ENCODE measurements at places on chromosomes 5 and 9. TPM values are rescaled to one million over a fixed set of nuclear protein-coding genes. Genes with fewer than 3 reads are reported as not detected.

- no peak for ATAC-seq
These were observed 30.2 kb upstream of the FUBP3 start for GRCh38 chr9:130549093-130549735.

- ATAC-seq, result no peak
These were observed 99.9 kb upstream of the TLE4 start for GRCh38 chr9:79471580-79472543.

- ATAC-seq, result peak; percentile 57
These were observed 5.6 kb upstream of the ABLIM3 start for GRCh38 chr5:149135536-149136201.

GRCh38 chr9:14103115-14103514 lies 210.8 kb downstream of the NFIB start:
- ATAC-seq, result no peak

- ATAC-seq, result no peak
These were observed 1.3 kb upstream of the GARNL3 start for GRCh38 chr9:127263237-127263636.

Gene STKLD1
- 1.3 TPM for total RNA-seq

Gene C9
- not detected for total RNA-seq

All from gastroesophageal sphincter (tissue), 4 donors.